ENCODE measurements at places on chromosomes 2 and 18. TPM values are rescaled to one million over a fixed set of nuclear protein-coding genes. Genes with fewer than 3 reads are reported as not detected.

GRCh38 chr2:240968731-240969624, 29.4 kb upstream of the SNED1 start:
- DNase-seq, result no peak

DNA sequence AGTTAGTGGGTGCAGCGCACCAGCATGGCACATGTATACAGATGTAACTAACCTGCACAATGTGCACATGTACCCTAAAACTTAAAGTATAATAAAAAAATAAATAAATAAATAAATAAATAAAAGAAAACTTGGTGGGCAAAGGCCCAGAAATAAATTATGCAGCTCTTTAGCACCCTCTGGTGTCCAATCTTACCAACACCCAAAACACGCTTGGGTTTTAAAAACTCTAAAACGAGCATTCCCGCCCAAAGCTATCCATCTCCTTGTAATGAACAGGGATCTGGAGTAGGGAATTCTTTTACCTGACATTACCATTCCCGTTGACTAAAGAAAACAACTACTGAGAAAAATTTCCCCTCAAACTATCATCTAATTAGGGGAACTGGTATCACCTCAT, 2005.9 kb upstream of the CELF4 start:
- DNase-seq, result no peak

DNA sequence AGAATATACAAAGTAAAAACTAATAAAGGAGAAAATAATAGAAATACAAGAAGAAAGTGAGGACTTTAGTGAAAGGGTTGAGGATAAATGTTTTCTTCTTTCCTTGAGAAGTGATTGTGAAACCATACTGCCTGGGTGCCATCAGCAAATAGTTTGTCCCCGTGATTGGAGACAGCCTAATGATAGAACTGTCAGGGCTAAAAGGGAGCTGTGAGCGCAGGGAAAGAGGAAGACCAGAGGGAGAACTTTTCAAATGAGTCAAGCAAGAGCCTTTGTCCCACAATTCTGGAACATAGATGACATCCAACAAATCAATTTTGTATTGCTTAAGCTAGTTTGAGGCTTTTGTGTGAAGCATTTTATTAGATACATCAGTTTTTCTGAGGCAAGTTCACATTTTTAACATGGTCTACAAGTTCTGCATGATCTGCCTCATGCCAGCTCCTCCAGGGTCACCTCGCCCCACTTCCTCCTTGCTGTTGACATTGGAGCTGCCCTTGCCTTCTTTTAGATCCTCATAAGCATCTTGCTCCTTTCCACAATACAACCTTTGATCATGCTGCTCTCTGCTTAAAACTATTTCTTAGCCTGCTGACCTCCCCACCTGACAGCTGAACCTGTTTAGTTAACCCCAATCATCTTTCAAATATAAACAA, 213.4 kb upstream of the REG3G start:
- DNase-seq, result no peak

DNA sequence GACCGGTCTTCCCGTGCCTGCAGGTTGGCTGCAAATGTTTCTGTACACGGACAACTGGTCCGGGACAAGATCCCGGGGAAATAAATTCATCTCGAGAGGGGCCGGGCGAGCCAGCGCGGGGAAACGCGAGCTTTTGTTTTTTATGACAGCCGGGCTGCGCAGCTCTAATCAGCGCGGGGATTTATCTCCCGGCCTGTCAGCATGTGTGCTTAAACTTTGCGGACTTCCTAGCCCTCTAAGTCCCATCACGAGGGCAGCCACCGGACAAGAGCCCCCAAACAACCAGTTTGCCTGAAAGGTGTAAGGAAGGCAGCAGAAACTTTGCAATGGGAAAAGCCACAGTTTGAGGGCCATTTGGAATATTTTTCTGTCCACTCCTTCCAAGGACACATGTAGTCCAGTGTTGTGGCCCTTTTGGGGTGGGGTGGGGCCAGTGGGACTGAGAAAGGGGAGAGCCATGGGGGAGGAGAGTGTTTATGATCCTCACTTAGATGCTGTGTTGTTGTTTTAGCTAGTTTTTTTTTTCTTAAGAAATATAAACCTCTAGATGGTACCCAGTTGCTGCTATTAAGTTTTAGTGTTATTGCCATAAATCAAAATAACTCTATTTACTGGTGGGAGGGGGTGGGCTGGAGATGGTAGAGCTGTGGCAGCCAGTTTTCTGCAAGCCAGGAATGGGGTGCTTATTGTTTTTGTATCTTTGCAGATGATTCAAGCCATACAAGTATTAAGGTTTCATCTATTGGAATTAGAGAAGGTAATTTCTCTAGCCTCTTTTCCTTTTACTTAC, 6.0 kb downstream of the MEIS1 start:
- DNase-seq, result no peak

The UGT1A4 gene
- total RNA-seq, result not detected

GRCh38 chr2:239752951-239753350, 272.2 kb downstream of the NDUFA10 start:
- no peak for DNase-seq

DNA sequence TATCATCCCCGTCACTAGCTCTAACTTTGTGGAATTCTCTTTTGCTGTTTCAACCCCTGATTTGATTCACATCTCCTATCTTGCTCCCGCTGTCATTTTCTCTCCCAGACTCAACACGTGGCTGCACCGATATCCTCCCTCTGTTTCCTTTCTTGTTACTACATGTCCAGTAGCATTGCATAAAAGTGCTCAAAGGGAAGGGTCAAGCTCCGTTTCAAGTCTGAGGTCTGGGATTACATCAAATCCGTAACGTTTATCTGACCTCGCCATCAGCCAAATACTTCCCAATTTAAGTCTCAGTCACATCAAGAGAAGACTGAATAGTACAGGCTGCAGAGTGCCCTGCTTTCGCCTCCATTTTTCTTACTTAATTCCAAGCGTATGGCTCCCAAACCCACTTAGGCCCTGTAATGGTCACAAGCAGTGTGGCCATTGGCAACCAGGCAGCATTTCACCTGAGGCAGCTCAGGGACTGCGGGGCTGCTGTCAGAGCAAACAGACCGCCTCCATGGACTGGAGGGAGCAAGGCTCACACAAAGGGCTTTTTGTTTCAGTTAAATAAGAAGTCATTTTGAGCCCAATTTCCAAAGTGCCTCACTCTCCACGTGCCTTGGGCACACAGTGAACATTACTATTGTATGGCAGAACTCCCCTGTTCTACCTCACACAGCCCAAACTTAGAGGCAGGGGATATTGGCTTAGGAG, 217.8 kb downstream of the BCL11A start:
- DNase-seq, result no peak

DNA sequence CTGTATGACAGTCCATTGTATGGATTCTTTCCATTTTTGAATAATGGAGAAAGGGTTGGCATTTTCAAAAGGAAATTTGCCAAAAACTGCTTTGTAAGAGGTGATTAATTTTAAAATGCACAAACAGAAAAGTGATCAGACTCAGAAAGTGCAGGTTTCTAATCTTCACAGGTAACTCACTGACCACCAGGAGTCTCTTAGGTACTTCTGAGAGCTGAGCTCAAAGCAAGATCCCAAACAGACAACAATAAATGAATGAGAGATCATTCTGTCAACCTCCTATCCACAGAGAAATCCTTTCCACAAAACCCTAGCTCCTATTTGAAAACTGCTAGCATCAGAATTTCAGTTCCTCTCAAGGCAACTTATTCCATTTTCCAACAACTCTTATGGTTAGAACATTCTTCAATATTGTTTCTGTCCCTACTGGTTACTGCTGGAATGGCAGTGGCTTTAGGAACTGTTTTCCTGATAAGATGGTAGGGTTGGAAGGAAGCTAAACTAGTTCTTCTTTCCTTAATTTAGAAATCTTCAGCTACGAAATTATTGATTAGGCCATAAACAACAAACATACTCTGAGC, 20.6 kb upstream of the HAAO start:
- peak; percentile 53 for DNase-seq

- no peak for DNase-seq
Measured at GRCh38 chr2:46737577-46737976, 178.0 kb downstream of the MCFD2 start.

DNA sequence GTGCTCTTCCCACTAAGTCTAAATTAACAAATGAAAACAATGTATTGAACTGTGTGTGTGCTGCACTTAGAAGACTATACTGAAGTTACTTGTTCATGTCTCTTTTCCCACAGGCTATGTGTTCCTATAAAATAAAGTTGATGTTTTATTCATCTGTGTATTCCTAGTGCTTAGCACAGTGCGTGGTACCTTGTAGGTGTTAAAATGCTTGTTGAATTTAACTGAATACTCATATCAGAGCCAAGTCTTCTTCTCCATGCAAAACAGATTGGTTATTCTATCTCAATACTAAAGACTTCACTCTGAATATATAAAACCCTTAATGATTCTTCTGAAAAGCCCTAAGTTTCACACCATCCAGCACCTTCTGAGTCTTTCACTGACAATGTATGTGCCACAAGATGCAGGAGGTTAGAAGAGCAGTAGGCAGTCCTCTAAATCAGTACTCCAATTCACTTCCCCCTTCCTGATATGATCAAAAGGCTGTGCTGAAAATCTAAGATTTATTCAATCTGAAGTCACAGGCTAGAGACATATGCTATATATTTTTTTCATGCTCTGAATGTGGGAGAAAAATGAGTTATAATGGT, 231.7 kb upstream of the CCDC150 start:
- DNase-seq, result no peak

DNA sequence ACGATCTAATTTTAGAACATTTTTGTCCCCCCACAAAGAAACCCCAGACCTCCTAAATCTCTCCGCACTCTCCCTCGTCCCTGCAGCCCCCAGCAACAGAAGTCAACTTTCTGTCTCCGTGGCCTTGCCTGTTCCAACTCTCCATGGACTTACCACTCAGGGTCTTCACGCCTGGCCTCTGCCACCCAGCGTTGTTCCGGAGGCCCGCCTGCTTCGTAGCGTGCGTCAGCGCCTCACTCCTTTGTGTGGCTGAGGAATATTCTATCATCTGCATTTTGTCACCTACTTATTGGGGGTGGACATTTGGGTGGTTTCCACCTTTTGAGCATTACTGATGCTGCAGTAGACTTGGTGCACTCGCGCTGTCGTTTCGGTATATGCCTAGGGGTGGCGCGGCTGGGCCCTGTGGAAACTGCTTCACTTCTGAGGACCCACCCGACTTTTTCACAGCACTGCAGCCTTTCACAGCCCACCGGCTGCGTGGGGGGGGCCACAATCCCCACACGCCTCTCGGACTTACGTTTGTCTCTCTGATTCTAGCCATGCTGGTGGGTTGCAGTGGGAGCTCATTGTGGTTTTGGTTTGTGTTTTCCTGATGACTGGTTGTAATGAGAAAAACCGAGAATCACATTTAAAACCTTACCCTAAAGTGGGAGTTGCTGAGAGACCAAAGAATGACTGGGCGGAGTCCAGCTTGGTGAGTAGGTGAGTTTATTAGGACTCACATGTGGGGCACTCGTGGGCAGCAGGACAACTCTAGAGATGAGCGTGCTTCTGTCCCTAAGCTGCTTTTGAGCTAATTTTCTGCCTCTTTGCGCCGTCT, 1.4 kb upstream of the HSBP1L1 start:
- DNase-seq, result no peak

DNA sequence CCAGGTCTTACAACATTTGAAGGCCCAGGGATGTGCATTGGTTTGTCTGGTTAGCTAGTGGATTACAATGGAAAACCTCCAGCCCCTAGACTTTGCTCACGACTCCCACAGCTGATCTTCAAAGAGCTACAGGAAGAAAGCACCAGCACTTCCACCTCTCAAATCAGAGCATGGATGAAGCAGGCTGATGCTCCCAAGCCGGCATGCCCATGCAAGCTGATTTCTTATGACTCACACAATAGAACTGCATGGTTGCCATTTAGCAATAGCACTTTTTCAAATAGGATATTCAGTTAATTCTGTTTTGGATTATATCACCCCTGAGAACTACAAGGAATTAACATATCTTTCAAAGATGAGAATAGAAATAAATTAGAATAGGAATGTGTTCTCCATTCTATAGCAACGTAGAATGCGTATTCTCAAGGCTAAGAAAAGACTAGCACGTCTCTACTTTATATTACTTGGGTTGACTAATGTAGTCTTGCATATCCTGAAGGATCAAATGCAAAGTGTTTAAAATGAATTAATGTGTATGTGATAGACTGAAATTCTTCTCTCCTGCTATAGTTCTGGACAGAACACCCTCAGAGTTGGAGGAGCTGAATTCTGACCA, 292.4 kb downstream of the TRIB2 start:
- peak; percentile 18 for DNase-seq

The TUBA3E gene
- not detected for total RNA-seq

GRCh38 chr2:132733094-132733493, 63.1 kb upstream of the LYPD1 start:
- DNase-seq, result no peak

DNA sequence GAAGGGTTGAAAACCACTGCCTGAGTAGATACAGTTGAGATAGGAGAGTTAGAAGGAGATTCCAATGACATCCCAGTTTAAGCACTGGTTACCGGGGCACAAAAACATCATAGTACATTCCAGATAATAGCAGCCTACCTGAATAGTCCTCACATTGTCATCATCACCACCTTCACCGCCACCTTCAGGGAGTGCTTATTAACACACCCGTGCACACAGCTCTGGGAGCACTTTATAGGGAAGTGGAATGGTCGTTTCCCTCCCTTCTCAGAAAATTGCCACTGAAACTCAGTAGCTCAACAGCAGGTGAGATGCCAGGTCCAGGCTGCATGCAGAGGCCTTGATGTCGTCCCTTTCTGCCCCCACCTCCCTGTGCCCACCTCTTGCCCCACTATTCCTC, 8.2 kb downstream of the SERPINB7 start:
- DNase-seq, result no peak

The AQP12B gene
- 0.96 TPM for total RNA-seq

DNA sequence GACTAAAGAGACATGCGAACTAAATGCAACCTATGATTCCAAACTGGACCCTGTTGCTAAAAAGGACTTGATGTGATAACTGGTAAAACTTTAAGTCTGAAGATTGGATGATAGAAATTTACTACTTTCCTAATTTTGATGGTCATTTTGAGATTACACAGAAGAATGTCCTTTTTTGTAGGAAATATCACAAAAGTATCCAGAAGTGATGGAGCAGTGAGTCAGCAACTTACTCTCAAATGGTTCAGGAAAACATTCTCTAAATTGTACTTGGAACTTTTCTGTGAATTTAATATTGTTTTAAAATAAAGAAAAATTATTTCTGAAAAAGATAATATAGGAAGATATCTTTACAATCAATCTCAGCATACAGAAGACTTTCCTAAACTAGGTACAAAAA, 19.9 kb downstream of the MBOAT2 start:
- DNase-seq, result no peak

The CERKL gene
- 5.8 TPM for total RNA-seq

GRCh38 chr2:202909394-202910192, 1.9 kb downstream of the WDR12 start:
- DNase-seq, result no peak

The REG3A gene
- 3.6 TPM for total RNA-seq

Data from umbilical cord (tissue), 2 donors.